ENCODE measurements at places on chromosomes 5 and 9.
A peak's percentile ranks its signal among the peaks of the same experiment; 100 is the strongest.

DNA sequence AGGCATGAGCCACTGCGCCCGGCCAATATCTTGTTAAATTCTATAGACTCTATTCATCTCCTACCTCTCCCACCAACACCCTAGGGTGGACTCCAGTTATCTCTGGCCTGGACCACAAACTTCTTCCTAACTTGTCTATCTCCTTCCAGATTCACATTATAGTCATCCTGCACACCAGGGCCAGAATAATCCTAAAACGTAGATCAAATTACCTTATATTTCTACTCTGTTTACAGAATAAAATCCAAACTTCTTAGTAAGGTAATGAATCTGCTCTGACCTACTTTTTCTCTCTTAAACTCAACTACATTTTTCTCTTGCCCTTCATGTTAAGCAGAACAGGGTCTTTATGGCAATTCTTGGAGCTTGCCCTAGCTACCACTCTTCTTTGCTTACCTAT, 6.9 kb downstream of the ELL2 start:
- no peak for DNase-seq

DNA sequence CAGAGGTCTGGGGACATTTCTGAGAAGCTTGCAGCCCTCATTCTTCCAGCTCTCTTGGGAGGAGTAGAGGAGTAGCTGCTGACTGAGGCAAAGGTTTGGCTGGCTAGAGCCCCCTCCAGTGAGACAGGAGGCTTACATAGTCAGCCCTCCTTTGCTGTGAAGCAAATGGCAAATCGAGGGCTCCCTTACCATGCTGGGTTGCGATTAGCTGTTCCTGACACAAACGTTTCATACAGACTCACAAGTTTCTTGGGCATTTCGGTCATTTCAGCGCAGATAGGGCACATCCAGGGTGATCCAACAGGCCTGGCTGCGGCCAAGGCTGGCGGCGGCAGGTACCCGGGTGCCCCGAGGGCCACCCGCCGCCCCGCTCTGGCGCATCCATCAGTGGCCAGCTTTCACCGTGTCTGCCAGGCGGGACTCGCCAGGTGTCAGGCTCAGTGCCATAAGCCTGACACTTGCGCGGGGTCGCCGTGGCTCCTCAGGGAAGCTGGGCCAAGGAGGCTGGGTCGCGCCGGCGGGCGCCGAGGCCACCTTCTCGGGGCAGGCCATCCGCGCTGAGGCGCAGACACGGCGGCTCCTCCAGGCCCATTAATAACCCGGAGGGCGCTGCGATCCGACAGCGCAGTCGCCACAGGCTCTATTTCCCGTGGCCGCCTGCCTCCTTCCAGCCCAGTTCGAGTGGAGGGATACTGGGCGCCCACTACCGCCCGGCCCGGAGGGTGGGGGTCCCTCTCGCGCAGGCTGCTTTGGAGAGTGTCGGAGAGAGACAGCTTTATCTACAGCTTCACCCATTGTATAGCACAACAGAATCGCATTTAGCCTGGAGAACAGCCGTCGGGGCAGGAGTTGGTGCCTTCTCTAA, 9.1 kb downstream of the PRDM6 start:
- DNase-seq = no peak

DNA sequence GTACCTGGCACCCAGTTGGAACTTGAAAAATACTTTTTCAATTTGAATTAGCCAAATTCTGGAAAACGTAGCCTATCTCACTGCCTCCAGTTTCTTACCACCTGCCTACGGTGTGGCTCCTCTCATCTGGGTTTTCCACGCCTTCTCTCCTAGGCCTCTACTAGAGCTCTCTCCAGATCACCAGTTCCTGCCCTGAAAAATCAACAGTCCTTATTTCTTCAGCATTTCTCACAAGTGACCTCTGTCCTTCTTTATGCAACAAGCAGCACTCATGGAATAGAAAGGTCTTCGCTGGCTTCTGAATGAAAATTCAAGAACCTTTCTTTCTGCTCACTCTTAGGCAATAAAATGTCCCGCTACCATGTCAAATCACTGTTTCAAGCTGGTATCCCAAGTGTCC, 64.8 kb downstream of the PIP5K1B start:
- DNase-seq = no peak

GRCh38 chr9:114770991-114771390, 34.8 kb downstream of the TNFSF15 start:
- no peak for DNase-seq

GRCh38 chr5:17361331-17361730, 136.7 kb upstream of the TAF11L2 start:
- DNase-seq = no peak

GRCh38 chr9:90956026-90956810, 154.6 kb downstream of the SYK start:
- DNase-seq = no peak

DNA sequence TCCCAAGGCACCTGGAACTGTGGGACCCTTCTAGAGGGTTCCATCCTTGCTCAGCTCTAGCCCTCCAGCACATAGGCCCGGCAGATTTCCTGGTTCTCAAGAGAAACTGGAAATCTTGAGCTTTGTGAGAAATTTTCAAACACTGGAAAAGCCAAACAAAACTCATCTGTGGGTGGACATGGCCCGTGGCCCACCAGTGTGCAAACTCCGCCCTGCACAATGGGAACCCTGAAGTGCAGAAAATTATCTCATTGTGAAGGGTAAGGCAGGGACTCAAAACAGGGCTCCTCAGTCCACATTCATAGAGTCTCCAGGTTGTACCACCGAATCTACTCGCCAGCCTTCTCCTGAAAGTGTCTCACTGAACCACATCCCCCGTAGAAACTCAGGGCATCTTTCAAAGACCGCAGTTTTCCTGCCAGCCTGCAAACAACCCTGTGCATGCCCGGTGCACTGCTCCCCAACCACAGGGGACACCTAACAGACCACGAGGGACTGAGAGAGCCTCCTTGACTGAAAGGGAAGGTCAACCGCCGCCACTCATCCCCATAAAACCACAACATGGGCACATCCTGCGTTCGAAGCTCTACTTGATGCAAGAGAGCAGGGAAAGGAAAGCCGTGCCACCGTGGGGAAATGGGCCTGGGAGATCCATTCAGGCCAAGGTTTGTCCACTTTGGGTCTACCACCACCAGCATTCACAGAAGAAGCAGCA, 18.1 kb downstream of the ADAMTS2 start:
- DNase-seq = no peak

DNA sequence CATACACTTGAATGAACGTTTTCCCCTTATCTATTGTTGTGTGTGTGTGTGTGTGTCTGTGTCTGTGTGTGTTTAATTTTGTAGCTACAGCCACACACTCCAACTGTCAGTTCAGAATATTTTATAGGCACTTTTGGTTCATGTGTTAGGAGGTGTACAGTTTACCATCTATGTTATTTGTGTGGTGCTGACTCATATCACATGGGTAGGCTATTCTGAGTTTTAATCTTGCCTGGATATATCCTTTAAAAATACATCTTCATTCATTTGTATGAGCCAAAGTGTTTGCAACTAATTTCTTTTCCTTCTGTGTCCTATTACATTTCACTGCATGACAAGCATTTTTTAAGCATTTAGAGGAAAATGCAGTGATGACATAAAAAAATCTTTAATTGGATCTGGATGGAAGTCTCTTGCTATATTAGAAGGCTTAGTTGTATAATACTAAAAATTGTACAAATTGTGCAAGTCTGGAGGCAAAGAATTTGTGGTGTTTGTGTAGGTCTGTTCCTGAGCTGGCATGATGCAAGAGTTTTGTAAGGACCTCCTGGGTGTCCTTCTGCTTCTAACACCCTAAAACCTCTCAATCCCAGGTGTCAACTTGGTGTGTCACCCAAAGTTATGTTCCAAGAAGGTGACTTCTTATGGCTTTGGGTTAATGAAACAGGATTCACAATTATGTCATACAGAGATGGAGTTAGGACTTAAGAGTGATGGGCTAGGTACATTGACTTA, 52.4 kb upstream of the HMHB1 start:
- DNase-seq = peak; percentile 17

DNA sequence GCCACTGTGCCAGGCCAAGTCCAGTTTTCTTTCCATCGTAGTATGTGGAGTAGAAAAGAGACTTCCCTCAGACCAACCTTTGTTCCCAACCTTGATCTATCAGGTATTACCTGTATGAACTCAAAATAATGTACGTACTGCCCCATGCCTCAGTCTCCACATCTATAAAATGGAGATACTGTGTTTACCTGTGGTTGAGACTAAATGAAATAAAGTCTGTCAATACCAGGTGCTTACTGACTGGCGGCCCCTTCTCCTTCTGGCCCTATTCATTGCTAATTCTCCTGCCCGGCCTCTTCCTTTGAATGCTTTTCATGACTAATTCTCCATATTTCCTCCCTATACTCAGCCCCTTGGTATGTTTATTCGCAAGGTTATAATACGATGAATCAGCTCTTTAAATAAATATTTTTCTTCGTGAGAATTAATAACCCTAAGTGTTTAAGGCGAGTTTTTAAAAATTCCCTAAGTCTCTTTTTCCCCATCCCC, 89.6 kb upstream of the BASP1 start:
- no peak for DNase-seq

DNA sequence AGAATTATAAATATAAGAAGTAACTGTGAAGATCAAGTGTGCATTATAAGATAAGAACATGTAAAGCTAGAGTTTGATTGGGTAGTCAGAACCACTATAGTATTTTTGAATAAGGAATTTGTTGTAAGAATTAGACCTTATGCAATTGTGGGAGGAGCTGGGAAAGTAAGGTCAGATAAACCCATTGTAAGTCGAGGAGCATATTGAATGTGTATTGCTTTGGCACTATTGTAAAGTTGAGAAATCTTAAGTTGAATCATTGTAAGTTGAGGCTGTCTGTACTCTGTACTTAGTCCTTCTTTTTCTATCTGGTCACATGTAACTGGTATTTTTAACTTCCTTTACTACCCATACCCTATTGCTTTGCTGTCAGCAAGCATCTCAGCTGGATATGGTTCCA, 158.7 kb downstream of the CCDC171 start:
- no peak for DNase-seq

DNA sequence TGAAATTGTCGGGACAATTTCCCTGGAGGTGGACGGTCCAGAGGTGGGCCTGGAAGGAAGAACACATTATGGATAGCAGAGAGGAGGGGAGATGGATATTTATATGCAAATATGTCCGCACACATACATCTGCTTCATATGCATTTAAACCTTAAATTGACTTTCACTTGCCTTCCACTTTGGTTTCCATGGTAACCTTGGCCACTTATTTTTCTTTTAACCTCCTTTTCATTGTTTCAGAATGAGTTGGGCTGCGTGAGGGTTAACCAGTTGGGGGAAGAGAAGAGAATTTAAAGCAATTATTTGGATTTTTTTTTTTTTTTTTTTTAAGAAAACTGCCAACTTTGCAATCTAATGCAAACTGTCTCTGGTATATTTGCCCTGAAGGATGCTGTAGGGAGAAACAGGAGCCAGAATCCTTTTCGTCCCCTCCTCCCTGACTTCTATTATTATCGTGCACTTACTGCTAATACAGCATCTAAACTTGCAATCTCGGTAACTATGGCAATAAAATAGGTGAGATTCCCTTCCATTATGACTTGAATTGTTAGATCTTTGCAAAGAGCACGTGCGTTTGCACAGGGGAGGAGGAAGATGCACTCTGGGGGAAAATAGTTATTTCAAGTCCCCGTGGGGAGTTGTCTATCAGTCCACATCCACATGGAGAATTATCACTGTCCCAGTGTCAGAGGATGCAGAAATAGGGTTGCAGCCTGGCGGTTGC, 35.6 kb downstream of the TLR4 start:
- DNase-seq = no peak

DNA sequence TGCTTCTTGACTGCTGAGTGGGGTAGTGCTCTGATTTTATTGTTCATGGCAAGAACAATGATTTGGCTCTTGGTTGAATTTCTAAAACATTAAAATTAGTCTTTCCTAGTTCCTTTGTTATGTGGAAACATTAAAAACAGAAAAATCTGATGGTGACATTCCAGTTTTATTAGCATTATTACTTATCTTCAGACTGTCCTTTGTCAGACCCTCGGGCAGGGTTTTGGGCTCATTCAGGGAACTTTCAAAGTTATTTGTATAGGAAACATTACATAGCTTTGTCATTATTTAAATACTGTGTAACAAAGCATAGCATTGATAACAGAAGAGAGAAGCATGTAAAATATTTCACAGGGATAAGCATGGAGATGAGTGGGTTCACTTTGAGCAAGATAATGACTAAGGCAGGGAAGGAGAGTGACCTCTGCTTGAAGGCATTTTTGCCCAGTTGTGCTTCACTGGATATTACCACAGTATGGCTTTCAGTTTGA, 119.9 kb downstream of the KDM4C start:
- no peak for DNase-seq

GRCh38 chr9:72557549-72557948, 36.1 kb downstream of the TMC1 start:
- DNase-seq = no peak

DNA sequence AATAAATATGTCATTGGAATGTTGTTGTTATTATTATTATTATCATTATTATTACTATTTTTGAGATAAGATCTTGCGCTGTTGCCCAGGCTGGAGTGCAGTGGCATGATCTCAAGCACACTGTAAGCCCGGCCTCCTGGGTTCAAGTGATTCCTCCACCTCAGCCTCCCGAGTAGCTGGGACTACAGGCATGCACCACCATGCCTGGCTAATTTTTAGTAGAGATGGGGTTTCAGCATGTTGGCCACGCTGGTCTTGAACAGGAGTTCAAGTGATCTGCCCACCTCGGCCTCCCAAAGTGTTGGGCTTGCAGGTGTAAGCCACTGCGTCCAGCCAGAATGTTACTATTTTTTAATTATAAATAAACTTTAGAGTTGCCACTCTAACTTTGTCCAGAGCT, 14.4 kb downstream of the ZNF462 start:
- no peak for DNase-seq

- peak; percentile 37 for DNase-seq
Measured at GRCh38 chr5:180540050-180540694, 46.0 kb downstream of the CNOT6 start.

- no peak for DNase-seq
Measured at GRCh38 chr5:160438316-160439204, 16.9 kb downstream of the PTTG1 start.

- no peak for DNase-seq
Measured at GRCh38 chr5:91390268-91390667, 7.2 kb upstream of the ARRDC3 start.

DNA sequence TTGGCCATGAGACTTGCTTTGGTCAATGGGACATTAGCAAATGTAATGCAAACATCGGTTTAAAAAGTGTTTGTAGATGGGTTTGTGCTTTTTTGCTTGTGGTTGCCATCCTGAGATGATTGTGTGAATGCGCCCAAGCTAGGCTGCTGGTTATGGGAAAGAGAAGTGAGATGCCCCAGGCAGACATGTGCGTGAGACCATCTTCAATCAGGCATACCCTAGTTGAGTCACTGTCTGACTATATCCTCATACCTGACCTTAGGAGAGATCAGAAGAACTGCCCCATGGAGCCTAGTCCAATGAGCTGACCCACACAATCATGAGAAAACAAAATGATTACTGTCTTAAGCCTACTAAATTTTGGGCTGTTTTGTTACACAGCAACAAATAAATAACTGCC, 36.8 kb upstream of the ZNF608 start:
- peak; percentile 6 for DNase-seq

GRCh38 chr5:169567079-169567478, 16.5 kb upstream of the SPDL1 start:
- DNase-seq = no peak

All from GM06990 (cell line).